K562 (cell line): ENCODE measurements at places on chromosomes 6 and 20. TPM values are rescaled to one million over a fixed set of nuclear protein-coding genes. Genes with fewer than 3 reads are reported as not detected.

The GFRA4 gene
- total RNA-seq: not detected in 2 replicates

The FAXC gene
- not detected in 2 replicates for total RNA-seq

The WFDC10B gene
- total RNA-seq: not detected in 2 replicates

The TXLNB gene
- total RNA-seq: not detected in 2 replicates

The MEP1A gene
- not detected in 2 replicates for total RNA-seq

The FBXL4 gene
- total RNA-seq: 10.1 and 10.5 TPM in 2 replicates

The AVP gene
- total RNA-seq: not detected in 2 replicates

The PRKN gene
- total RNA-seq: 0.24 TPM in 1 of 2 replicates, not detected in the other

The NCR2 gene
- not detected in 2 replicates for total RNA-seq

The PROKR2 gene
- not detected in 2 replicates for total RNA-seq

The MATN4 gene
- total RNA-seq: 0.13 TPM in 1 of 2 replicates, not detected in the other

The TSBP1 gene
- total RNA-seq: not detected in 2 replicates

The SLC17A2 gene
- not detected in 2 replicates for total RNA-seq

The POM121L2 gene
- not detected in 2 replicates for total RNA-seq

The CST7 gene
- not detected in 2 replicates for total RNA-seq

The EBF4 gene
- not detected in 2 replicates for total RNA-seq

The PKIB gene
- 18.7 and 21.9 TPM in 2 replicates for total RNA-seq

The PTCHD4 gene
- total RNA-seq: not detected in 2 replicates

The RTN4IP1 gene
- 23.1 and 24.4 TPM in 2 replicates for total RNA-seq

The HAO1 gene
- total RNA-seq: not detected in 2 replicates

The SRSF12 gene
- not detected in 2 replicates for total RNA-seq

The SNRNP48 gene
- total RNA-seq: 18.6 and 21.2 TPM in 2 replicates

The TGM2 gene
- total RNA-seq: 78.5 and 82.3 TPM in 2 replicates

The IP6K3 gene
- not detected in 2 replicates for total RNA-seq

The VSX1 gene
- not detected in 2 replicates for total RNA-seq

The ACTL10 gene
- 0.11 TPM in 1 of 2 replicates, not detected in the other for total RNA-seq

The NPEPL1 gene
- total RNA-seq: 2.3 and 3.9 TPM in 2 replicates

The CTCFL gene
- 122 and 124 TPM in 2 replicates for total RNA-seq

The GABRR2 gene
- not detected in 2 replicates for total RNA-seq
